Activated CD4-positive, alpha-beta T cell treated with anti-CD3 and anti-CD28 coated beads for 4 hours (primary cell): ENCODE measurements at places on chromosomes 1 and 21.

DNA sequence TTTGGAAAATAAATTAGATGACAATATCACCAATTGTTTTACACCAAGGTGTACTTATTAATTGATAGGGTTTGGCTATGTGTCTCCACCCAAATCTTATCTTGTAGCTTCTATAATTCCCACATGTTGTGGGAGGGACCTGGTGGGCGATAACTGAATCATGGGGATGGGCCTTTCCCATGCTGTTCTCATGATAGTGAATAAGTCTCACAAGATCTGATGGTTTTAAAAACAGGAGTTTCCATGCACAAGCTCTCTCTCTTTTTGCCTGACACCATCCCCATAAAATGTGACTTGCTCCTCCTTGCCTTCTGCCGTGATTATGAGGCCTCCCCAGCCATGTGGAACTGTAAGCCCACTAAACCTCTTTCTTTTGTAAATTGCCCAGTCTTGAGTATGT is 131.0 kb upstream of the LMO4 start:
- no peak for DNase-seq

DNA sequence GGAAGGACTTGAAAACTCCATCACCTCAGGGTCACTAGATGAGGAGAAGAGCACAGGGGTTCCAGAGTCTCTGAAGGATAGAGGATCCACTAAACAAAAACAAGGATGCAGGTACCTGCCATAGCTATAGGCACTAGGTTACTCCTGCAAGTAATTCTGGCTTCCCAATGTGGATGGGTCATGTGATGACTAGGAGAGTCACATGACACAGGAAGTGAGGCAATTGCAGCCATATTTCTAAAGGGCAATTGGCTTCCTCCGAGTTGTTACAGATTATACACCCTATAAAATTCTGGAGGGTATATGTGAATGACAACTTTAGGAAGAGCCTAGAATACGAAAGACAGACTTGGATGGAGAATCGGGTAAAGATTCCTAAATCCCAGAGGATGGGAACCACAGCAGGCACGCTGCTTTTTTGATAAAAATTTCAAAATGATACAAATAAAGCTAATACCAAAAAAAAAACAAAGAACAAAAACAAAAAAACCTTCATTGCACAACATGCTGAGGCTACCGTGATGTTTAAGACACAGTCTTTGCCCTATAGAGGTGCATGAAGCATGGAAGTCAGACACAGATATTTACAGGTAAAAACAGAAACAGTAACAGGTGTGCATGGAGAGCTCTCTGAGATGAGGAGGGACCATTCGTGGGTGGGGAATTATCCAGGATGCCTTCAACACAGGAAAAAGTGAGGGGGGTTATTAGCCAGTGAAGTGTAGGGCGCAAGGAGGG is 10.5 kb downstream of the MTX1 start:
- DNase-seq, result no peak

GRCh38 chr21:14591882-14592281 is 45.8 kb upstream of the SAMSN1 start:
- DNase-seq, result no peak

- peak; percentile 53 for DNase-seq
Observed at GRCh38 chr21:31866077-31866511, 6.7 kb upstream of the HUNK start.

GRCh38 chr1:62906428-62906886 is 122.5 kb downstream of the ATG4C start:
- no peak for DNase-seq

DNA sequence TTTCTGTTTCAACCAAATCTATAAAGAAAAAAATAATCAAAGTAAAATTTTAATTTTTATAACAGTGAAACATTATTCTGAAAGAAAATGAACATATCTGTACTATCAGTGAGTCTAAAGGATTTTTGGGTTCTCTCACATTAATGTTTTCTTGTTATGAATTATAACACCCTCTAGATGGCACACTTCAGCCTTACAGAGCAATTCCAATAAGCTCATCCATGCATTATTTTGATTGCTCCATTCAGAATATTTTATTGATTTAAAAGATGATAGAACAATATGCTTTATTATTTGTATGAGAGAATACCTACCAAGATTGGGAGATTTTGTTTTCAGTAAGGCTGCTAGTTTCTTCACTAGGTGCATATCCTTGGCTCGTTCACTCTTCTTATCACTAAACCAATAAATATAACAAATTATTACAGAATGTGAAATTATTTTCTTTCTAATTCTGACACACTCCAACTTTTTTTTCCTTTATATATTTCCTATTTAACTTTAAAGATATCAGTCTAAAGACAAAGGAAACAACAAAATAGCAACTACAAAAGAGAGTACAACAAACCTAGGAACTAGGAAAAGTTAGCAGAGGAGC is 82.4 kb downstream of the RAB3GAP2 start:
- no peak for DNase-seq

DNA sequence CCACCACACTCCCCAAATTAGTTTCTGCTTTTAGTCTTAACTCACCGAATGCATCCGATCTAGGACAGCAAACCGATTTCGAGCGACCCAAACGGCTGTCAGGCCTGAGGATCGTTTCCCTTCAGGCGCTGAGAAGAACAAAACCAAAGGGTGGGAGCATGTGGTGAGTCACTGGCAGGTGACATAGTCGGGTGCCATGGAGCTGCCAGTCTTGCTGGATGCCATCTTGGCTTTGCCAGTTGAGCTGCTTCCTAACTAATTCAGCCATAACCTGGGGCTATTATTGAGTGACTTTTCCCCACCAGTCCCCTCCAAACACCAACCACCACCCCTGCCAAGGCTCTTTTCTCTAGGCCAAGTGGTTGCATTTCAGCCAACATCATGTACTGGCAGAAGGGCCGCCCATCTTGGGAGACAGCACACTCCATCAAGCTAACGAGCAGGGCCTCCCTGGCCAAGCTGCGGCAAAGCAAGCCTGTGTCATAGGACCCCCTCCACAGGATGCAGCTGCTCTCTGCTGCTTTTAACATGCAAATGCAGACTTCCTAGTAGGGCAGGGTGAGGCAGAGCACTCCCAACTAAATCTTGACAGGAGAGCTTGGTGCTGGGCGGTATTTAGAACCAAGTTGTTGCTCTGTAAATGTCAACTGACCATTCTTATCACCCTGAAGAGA is 22.3 kb upstream of the PEX19 start:
- DNase-seq, result no peak

- peak; percentile 83 for DNase-seq
Observed at GRCh38 chr1:228487336-228488124, at the start of gene RNF187. RNF187 (plus strand) TSS chr1:228487382.

DNA sequence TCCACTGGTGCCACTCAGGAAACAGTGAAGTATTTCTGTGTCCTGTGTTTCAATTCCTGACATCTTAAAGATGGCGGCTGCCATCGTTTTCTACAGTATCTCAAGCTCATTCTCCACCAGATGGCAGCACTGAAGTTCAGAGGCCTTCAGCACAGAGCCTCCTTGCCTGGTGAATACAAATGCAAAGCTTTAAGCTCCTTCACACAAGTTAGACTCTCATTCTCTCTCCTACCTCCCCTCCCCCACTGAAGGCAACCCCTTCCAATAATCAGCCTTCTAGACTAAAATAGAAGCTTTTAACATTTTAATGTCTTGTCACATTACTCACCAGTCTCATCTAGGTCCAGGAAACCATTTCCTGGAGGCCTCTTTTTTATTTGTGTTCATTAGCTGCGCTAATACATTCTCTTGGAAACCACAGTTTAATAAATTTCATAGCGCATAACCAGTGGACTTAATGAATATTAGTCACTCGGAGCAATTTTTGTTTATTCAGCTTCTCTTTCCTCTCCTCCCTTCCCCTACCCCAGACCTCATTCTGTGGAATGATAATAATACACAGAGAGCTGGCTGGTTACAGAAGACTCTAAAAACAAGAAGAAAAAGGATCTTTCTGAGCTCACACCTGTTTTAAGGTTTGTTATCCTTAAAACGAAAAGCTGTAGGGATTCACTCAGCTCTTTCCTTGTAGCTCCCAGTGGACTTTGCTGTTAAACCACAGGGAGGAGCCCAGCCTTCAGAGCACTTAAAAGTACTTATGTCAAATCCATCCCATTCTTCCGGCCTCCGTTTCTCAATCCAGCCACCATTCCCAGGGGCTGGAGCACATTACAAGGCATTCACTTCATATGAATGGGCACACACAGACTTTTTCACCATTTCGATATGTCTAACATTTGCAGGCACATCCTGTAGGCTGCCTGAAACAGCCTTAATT is 384.9 kb downstream of the HLX start:
- peak; percentile 21 for DNase-seq

- DNase-seq, result no peak
Observed at GRCh38 chr1:246459221-246459620, 47.9 kb downstream of the SMYD3 start.

GRCh38 chr1:11862890-11863289 is 4.1 kb upstream of the NPPB start:
- no peak for DNase-seq

GRCh38 chr1:27666791-27667254 is 5.2 kb downstream of the IFI6 start:
- no peak for DNase-seq

GRCh38 chr1:8390707-8391106 is 72.8 kb downstream of the SLC45A1 start:
- no peak for DNase-seq

DNA sequence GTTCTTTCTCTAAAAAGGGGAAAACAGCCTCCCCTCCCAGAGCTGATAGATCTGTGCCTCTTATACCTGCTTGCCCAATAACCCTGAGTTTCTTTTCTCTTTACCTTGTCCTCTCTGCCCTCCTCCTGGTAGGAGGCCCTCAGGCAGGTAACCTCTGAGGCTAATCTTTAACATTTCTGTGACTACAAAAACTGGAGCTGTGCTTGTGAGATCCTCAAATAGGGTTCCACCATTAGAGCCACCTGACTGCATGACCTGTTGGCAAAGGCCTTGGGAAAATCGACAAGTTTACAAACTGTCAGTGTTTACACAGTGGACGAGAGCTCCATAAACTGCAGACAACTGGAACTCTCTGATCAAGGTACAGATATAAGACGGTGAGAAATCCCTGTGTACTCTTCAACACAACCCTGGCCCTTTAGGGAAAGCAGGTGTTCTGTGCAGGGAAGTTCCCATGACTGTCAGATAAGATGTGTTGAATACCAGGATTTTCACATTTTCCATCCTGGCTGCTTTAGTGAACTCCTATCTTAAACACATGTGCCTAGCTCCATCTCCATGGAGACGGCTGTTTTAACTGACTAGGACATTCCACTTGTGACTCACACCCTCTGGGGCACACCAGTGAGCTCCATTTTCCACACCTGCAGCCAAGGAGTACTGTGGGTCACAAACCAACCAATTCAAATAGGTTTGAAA is 38.3 kb downstream of the ECE1 start:
- DNase-seq, result peak; percentile 44

DNA sequence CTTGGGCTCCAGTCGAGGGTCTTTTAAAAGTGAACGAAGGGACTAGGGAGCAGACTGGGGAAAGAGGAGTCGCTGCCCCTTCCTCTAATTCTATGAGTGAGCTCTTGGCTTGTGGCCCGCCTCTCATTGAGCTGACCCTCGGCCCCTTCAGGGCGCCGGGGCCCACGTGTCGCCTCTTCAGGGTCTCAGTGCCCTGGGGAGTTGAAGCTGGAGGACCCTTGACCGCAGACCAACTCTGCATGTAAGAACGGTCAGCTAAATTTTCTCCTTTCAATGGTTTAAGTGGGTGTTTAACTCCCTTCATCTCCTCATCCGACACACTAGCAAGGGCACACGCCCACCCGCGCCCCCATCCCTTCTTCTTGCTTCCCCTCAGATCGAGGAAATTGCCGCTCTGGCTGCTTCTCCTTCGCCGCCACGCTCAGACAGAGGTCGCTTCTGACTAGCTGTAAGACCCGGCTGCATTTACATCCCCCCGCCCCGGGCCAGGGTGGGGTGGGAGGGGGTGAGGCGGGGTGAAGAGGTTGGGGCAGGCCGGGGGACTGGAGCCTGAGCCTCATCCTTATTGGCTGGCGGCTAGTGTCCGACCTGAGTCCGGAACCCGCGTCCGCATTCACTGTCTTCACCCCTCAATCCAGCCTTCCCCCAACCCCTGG is 10.9 kb downstream of the NR5A2 start:
- no peak for DNase-seq

DNA sequence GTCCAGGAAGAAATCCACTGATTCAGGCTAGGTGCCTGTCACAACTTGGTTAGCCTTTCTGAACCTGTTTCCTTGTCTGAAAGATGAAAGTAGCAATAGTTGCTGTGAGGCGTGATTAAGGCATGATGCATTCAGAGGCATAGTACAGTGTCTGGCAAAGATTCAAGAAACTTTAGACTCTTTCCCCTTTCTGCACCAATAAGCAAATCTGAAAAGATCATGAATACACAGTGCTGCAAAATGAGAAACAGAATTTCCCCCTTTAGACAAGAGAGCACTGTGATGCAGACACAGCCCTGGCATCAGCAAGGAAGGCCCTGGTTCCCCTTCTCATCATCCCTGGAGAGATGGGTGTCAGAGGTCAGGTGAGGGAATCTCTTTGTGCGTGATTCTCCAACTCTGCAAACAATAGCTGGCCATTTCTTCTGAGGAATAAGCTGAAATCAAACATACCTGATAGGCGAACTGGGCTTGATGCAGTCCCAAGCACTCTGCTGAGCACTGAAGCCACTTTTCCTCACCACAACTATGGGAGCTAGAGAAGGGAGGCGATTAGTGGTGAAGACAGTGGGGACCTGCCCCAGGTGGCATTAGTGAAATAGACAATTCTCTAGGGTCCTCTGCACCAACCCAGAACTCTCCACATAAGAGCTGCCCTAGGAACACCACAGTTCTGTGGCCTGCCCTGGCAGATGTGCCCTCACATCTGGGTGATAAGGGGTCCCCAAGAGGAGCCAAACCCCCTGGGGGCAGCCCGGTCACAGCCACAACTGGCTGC is 41.7 kb downstream of the ITPKB start:
- no peak for DNase-seq

DNA sequence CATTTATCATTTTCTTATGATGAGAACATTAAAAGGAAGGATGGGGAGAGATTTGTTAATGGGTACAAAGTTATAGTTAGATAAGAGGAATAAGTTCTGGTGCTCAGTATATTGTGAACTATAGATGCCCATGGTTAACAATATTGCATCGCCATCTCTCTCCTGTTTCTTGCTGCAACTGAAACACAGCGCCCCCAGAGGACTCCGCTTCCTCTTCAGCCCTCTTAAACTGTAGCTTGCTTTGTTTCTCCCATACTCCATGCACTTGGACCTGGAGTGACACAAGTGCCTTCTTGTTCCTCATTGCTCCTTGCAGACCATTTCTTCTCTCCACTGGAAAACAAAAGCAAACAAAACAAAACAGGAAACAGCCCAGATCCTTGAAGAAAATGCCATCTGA is 70.1 kb upstream of the NTPCR start:
- no peak for DNase-seq

DNA sequence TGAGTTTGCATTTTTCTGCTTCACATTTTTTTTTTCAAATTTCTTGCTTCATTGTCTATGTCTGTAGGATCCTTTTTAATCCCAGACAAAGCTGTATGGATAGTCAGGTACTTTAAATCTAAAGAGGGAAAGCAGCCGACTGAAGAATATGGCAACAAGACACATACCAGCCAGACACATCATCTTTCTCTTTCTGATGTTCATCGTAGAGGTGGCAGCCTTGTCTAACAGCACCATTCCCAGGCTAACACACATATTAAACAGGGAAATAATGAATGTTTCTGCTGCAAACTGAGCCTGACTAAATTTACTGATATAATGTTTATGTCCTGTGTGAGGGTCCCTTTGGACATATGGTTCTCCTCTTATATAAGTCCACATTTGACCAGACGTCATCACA is 3.7 kb upstream of the TEKT2 start:
- no peak for DNase-seq

- DNase-seq, result no peak
Observed at GRCh38 chr1:49208712-49209111, 432.0 kb upstream of the BEND5 start.

GRCh38 chr21:41932576-41933312 is 21.1 kb downstream of the C2CD2 start:
- no peak for DNase-seq
